ENCODE measurements at places on chromosomes 2 and 18. TPM values are rescaled to one million over a fixed set of nuclear protein-coding genes. Genes with fewer than 3 reads are reported as not detected.

Gene STAT4
- 3.6 TPM for total RNA-seq

DNA sequence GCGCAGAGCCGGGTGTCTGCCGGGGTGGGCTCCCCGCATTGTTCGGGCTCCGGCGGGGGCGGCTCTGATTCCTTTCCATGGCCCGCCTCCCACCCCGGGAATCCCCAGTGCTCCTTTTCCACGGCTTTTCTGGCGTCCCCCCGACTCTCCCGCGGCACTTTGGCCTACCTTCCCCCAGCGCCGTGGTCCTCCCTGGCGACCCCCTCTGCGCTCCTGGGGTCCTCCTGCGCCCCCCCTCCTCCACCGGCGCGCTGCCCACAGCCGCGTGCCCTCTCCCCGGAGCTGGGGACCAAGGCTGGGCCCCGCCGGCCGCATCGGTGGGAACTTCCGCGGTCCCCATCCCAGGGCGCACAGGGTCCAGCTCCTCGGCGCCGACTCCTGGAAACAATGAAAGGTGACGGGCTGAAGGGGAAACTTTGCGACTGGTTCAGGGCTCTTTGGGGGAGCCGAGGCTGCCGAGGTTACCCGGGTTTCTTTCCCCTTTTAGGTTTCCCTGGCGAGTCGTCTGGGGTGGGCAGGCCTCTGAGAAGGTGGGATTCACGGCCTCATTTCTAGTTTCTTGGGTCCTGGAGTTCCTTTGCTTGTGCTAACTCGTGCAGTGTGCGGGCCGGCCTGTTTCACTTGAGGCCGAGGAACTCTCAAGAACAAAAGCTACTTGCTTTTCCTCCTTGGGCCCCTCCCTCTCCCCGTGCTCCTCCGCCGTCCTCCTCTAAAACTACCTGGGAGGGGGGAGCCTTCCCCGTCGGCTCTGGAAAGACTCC is 2.2 kb downstream of the TGIF1 start:
- peak; percentile 77 for DNase-seq

Gene CFC1
- total RNA-seq, result not detected

DNA sequence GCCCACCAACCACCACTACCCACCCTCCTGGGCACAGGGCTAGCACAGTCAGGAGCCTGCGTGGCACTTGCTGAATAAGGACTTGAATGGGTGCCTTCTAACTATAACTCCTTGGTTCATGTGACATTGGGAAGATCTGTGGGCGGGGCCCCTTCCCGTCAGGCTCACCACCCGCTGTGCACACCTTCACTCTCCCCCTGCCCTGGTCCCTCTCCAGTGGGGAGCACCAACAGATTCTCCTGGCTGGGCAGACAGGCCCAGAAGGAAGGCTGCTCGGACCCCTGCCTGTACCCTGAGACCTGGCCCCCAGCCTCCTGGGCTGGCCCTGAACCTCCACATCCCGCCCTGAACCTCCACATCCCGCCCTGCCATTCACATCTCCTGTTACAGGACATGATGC is 33.4 kb upstream of the POMC start:
- DNase-seq, result no peak

DNA sequence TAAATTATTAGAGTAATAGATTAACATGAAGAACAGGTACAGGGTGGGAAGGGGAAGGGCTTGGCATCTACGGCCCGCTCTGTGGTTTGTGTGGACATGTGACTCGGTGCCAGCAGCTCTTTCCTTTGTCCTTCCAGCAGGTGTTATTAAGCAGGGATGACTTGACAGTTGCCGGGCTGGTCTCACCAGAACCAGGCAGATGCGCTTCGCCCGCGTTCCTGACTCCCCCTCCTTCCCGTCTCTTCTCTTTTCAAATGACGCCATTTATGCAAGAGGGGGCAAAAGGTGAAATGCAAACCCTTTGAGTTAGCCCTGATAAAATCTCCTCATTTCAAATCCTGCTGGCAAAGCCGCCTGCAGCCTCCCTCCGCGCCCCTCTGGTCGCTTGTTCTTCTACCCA is 38.9 kb upstream of the MGAT4A start:
- DNase-seq, result peak; percentile 76

DNA sequence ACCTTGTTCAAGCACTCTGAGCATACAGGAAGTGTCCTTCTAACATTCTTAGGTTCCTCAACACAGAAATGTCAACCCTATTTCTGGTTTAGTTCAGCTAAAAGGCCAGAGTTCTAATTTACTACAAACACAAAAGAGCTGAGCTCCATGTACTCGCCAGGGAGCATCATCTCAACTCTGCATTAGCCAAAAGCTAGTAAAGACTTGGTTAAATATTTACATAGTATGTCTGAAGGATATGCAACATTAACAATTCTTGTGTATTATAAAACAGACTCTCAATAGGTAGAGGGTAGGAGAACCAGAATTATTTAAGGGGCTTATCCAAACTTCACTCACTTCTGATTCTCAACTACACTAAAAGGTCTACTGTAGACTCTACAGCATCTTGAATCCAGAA is 154.6 kb downstream of the THADA start:
- DNase-seq, result no peak

- DNase-seq, result no peak
Measured at GRCh38 chr2:20433946-20434553, 12.8 kb upstream of the RHOB start.

Gene STAMBP
- 32.4 TPM for total RNA-seq

Gene ADRA2B
- total RNA-seq, result 1.6 TPM

DNA sequence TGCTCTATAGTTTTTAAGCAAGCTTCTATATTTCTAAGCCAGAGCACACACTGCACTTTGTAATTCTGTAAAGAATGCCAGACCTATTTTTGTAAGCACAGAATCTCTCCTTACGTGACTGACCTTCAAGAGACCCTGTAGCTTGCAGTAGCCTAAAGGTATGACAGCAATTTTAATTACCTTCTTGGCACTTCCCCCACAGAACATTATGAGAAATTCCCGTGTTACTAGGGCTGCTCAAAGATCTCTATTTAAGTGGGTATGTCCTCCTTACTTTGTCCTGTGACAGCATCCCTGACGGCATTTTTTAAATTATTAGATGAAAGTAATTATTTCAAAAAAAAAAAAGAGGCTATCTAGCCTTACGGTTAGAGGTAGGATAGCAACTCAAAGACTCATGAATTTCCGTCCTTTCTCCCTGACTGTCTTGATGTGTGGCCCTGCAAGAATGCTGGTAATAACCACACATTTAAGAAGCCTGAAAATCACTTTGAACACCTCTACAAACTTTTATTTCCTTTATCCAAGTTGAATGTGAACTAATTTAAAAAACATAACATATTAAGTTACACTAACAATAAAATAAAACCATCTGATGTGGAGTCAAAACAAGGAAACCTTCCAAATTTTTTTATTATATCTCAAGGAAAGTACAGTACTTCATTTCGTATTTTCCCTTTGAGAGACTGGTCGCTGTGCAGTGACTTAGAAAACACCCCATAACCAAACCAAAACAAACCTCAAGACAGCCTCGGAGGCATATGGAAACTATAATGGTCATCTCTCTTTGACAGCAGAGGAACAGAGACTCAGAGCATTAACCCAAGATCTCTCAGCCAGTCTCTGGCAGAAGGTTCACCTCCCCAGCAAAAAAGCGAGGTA is 54.9 kb downstream of the THUMPD2 start:
- DNase-seq, result no peak

Gene GKN2
- not detected for total RNA-seq

Gene TGIF1
- total RNA-seq, result 67.7 TPM

GRCh38 chr2:196242131-196242620 is 70.8 kb upstream of the STK17B start:
- no peak for DNase-seq

Gene KCNG2
- 1.6 TPM for total RNA-seq

Gene SEPTIN10
- total RNA-seq, result 93.5 TPM

GRCh38 chr2:173715441-173715840 is 249.7 kb downstream of the SP3 start:
- no peak for DNase-seq

GRCh38 chr2:197216361-197216979 is 94.1 kb downstream of the ANKRD44 start:
- DNase-seq, result no peak

- DNase-seq, result no peak
Measured at GRCh38 chr2:201260302-201260800, at the start of gene CASP8. TSS of gene CASP8 (plus strand) at chr2:201260536. CDS start at chr2:201266487, 5,951 bp downstream.

Gene LRATD1
- total RNA-seq, result 4.9 TPM

Gene CRACDL
- total RNA-seq, result 10.8 TPM

- no peak for DNase-seq
Measured at GRCh38 chr2:17638196-17638743, 97.8 kb downstream of the VSNL1 start.

DNA sequence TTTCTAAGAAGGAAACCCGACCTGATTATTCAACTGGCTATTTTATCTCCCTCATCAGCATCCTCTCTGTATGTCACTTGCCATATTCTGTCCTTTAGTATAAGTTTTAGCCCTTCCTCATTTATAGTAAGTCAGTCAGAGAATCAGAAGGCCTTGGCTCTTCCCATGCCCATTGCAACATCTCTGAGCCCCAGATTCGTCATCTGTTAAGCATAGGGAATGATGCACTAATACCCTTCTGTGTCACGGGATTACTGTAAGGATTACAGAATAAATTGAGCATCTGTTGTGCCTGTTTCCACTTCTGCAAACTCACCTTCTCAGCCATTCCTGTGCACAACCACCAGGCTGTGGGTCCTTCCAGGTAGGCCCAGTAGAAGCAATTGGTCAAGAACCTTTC is 258.1 kb upstream of the RAB12 start:
- no peak for DNase-seq

- DNase-seq, result no peak
Measured at GRCh38 chr2:81050580-81051095, 746.1 kb upstream of the LRRTM1 start.

DNA sequence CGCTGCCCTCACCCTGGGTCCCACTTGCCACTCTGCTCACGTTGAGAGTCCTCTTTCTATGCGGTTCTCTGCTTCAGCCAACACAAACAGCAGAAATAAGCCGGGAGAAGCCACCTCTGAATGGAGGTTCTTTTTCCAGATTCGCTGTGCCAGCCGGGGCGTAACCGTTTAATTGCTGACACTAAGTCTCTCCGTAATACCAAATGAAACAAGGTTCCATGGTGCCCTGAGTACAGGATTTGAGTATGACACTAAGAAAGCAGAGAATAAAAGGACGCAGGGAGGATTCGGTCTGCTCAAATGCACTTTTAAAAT is 37.6 kb downstream of the CTIF start:
- DNase-seq, result no peak

DNA sequence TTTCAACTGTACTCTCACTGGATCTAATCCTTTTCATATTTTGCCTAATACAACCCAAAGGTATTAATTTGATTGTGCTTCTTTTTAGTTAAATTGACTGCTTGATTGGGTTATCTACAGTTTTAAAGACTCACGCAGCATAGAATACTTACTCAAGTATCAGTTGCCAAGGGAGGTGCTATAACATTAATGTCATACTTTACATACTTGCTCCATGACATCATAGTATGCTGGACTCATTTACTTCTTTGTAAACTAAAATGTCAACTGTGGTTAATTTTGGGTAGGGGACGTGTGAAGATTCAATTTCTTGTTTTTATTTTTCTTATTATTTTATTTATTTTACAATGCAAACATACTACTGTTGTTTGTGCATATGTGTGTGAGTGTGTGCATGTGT is 716.2 kb upstream of the VRK2 start:
- no peak for DNase-seq

Gene C1GALT1C1L
- 2.0 TPM for total RNA-seq

DNA sequence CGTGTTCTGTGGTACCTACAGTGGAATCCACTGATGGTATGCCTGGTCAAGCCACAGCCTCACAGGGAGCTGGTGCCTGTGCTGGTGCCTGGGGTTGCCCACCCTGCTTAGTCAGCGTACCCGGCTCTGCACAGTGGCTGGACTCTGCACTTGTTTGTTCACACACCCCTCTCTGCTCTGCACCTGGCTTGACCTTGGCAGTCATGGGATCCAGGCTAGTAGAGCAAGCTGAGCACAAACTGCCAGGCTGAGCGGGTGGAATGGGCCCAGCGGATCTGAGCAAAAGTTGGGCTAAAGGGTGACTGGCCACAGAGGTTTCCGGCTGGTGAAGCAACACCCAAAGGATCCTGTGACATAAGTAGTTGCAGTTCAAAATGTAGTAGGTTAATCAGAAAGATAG is 163.5 kb downstream of the CDH19 start:
- no peak for DNase-seq

- no peak for DNase-seq
Measured at GRCh38 chr2:63488118-63488713, 100.1 kb downstream of the WDPCP start.

- no peak for DNase-seq
Measured at GRCh38 chr18:50286391-50287027, 983 bp downstream of the CXXC1 start.

Gene IGFBP5
- total RNA-seq, result 161 TPM

Measured in breast epithelium (tissue), 4 donors.